ENCODE measurements at places on chromosomes 5 and 9. TPM values are rescaled to one million over a fixed set of nuclear protein-coding genes. Genes with fewer than 3 reads are reported as not detected.

GRCh38 chr5:73727470-73727869 lies 101.5 kb downstream of the ARHGEF28 start:
- H3K27ac ChIP-seq: no peak overlapping the region
- no peaks in the 10 kb centered on the region for H3K27me3 ChIP-seq
- H3K4me1 ChIP-seq: no peaks in the 10 kb centered on the region
- no peak for DNase-seq
- H3K36me3 ChIP-seq: no peaks in the 10 kb centered on the region
- H3K4me3 ChIP-seq: no peak overlapping the region

GRCh38 chr9:121220996-121221663 lies 19.5 kb upstream of the RAB14 start:
- no peak overlapping the region for H3K27ac ChIP-seq
- no peaks in the 10 kb centered on the region for H3K36me3 ChIP-seq
- H3K27me3 ChIP-seq: no peaks in the 10 kb centered on the region
- peaks cover 11% of the 10 kb centered on the region for H3K4me1 ChIP-seq
- DNase-seq: peak; percentile 22

DNA sequence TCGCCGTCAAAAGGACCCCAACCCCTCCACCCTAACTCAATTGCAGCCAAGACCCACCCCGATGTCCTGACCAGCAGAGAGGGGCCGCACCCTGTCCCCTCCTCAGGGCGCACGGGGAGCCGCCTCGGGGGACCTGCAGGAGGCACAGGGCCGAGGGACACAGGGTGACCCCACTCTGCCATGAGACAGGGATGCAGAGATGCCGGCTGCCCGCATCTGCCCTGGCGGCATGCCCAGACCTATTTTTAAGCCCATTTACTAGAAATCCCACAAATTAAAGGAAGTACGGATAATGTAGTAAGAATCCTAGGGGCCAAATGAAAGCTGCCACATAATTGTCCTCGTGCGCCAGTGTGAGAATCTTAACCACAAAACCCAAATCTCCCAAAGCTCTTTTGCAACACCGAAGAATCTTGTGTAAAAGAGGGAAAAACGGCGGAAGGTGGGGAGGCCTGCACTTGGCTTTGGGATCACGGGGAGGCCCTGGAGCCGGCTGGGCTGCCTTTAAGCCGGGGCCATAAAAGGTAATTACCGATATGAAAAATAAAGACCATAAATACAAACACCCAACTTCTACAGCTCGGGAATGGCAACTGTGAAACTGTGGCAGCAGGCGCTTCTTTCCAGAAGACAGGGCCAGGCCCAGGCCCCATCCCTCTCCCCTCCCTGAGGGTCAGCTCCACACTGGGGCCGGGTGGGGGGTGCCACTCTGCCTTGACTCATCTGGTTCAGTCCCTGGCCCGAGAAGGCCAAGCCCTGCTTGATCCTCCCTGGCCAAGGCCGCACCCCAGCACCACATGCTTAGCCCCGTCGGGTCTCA lies 35.0 kb downstream of the NACC2 start:
- peaks cover 15% of the 10 kb centered on the region for H3K4me1 ChIP-seq
- H3K36me3 ChIP-seq: no peaks in the 10 kb centered on the region
- peaks cover 2% of the 10 kb centered on the region for H3K27me3 ChIP-seq
- no peak overlapping the region for H3K27ac ChIP-seq

DNA sequence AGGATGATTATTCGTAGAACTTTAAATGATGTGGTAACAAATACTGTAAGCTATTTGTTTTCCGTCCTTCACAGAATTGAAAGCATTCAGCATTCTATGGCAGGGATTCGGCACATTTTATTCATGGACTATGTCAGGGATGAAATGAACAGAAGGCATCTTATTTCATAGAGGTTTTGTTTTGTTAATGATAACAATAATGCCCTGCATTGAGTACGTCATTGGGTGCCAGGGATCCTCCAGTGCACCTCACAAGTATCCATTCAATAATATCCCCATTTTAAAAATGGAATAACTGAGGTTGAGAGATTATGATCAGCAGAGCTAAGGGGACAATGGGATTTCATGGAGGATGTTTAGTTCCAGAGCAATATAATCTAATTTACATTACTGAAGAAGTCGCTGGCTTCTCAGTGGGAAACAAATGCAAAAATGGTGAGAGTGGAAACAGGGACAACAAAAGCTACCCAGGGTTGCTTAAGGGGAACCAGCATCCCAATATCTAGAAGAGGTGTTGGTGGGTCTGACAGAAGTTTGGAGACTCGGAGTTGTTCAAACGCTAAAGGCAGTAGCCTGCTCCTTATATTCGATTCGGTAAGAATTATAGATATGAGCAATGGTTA lies 985.7 kb upstream of the WWC1 start:
- no peak for DNase-seq
- no peak overlapping the region for H3K27ac ChIP-seq
- peaks cover 5% of the 10 kb centered on the region for H3K27me3 ChIP-seq
- no peaks in the 10 kb centered on the region for H3K36me3 ChIP-seq

The STPG3 gene
- not detected for total RNA-seq

- no peak for DNase-seq
- peaks cover 12% of the 10 kb centered on the region for H3K4me1 ChIP-seq
- H3K27ac ChIP-seq: peak overlapping the region; percentile 34
- H3K36me3 ChIP-seq: peaks cover 4% of the 10 kb centered on the region
These were observed 16.5 kb downstream of the EPB41L4B start for GRCh38 chr9:109304347-109304746.

The PCDHGB6 gene
- total RNA-seq: 59.8 TPM

GRCh38 chr5:73989956-73990355 lies 364.0 kb downstream of the ARHGEF28 start:
- H3K27me3 ChIP-seq: no peaks in the 10 kb centered on the region
- no peak for DNase-seq
- no peak overlapping the region for H3K4me3 ChIP-seq
- H3K36me3 ChIP-seq: no peaks in the 10 kb centered on the region

DNA sequence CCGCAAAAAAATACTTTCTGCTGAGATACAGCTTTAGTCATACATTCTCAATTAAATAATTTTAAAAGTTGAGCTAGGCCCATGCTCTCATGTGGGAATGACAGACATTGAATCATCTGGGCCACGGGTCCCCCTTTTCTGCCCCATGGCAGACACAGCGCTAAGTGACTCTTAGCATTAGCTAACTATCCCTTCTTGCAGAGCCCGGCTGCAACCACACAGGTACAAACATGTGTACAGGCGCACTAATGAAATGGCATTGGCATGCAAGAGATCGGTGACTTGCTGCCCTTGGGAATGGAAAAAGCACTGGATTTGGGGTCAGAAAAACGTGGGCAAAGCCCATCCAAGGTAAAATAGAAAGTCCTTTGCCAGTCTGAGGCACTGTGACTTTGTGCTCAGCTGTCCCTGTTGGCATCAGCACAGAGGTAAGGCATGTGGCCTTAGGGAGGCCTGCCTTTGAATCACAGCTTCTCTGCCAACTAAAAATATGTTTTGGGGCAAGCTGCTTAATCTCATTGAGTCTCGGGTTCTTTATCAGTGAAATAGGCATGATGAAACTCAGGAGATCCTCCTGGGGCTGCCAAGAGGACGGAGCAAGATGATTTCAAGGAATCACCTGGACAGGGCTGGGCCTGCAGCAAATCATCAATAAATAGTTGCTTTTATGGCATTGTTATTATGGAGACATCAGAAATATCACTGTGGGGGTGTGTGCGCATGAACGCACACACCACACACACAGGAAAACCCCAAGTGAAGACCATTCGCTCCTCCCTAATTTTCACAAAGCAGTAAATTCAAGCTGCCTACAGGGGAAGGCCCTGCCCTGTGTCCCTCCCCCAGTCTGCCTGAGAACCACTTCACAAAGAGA lies 54.2 kb downstream of the WHRN start:
- H3K27me3 ChIP-seq: peaks cover 1% of the 10 kb centered on the region
- no peak overlapping the region for H3K27ac ChIP-seq
- no peaks in the 10 kb centered on the region for H3K36me3 ChIP-seq
- no peak for DNase-seq

The FABP6 gene
- 7.7 TPM for total RNA-seq

GRCh38 chr5:77864997-77865396 lies 88.9 kb upstream of the TBCA start:
- H3K4me1 ChIP-seq: no peaks in the 10 kb centered on the region
- no peak for DNase-seq
- no peaks in the 10 kb centered on the region for H3K36me3 ChIP-seq
- H3K27ac ChIP-seq: no peak overlapping the region
- H3K4me3 ChIP-seq: no peak overlapping the region

The INSL4 gene
- not detected for total RNA-seq

DNA sequence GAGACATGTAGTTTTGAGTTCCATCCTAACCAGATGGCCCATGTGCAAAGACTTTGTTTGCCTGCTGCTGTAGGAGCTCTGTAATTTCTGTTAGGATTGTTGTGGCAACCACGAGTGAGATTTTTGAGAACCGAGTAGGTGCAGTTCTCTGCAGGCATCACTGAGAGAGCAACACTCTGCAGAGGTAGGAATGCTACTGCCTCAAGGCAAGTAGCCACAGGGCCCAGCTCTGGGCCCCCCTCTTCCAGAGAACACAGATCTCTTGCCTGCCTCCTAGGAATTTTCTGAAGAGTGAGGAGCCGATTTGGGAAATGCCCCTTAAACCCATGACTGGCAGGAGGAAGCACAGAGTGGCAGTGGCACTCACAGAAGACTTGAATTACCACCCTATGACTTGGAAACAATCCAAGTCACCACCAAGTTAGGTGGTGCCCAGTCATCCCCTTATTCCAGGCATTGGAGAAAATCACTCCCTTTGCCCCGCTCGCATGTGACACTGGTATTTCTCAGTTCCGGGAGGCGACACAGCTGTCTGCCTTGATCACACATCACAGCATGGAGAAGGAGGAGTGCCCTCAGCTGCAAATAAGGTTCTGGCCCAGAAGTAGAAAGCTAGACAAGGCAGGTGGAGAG lies 52.5 kb upstream of the SLC2A8 start:
- DNase-seq: no peak
- H3K27me3 ChIP-seq: peaks cover 3% of the 10 kb centered on the region
- peaks cover 9% of the 10 kb centered on the region for H3K36me3 ChIP-seq
- H3K4me3 ChIP-seq: no peak overlapping the region
- H3K4me1 ChIP-seq: no peaks in the 10 kb centered on the region

DNA sequence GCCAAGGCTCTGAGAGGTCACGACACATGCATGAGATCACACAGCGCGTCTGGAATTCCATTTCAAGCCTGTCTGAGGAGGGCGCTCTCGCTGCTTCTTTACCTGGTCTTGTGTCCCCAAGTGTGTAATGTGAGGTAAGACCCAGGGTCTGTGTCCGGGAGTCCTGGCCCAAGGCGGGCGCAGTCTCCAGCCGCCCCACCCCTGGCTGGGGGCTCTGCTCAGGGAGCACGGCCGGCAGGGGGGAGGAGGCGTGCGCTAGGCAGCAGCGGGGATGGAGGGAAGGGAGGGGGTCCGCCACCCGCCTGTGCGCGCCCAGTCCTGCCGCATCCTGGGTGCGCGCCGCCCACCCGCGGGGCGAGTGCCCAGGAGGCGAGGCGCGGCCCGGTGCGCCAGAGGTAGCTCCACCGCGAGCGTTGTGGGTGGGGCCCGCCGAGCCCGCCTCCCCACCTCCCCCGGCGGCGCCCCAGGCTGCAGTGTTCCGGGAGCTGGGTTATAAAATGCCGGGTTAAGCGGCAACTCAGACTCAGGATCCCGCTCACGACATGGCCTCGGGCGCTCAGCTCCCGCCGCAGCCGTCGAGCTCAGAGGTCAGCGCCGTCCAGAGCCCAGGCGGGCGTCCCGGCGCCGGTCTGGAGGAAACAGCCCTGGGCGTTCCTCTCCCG lies at the start of gene CCNI2:
Gene CCNI2, plus strand, starts transcription at position 473 of the 662 bp plus-strand sequence. Its CDS starts 70 bp downstream, at position 543.
- peaks cover 4% of the 10 kb centered on the region for H3K36me3 ChIP-seq
- peaks cover 10% of the 10 kb centered on the region for H3K27me3 ChIP-seq
- DNase-seq: peak; percentile 53
- H3K4me1 ChIP-seq: peaks cover 3% of the 10 kb centered on the region
- no peak within 1 kb of the TSS for H3K27ac ChIP-seq

- H3K27ac ChIP-seq: no peak overlapping the region
- no peak overlapping the region for H3K4me3 ChIP-seq
- H3K4me1 ChIP-seq: no peaks in the 10 kb centered on the region
- no peaks in the 10 kb centered on the region for H3K36me3 ChIP-seq
These were observed 605.9 kb upstream of the KLF4 start for GRCh38 chr9:108095496-108095895.

DNA sequence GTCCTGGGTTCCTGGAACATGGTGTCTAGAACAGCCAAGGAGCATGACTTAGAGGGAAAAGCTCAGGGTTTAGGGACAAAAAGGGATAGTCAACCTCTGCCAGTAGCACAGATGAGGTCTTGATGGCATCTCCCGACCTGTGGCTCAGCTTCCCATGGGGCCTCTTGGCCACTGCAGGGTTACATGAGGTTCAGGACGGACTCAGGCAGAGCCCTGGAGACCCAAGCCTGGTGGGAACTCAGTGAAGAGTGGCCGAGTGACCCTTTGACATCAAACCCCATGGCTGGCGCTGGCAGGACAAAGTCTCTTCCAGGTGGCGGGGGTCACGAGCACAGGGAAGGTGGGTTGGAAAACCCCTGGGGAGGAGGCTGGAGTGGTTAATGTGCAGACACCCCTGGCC lies 57.8 kb downstream of the MTRR start:
- peaks cover 8% of the 10 kb centered on the region for H3K4me1 ChIP-seq
- H3K36me3 ChIP-seq: no peaks in the 10 kb centered on the region
- H3K27me3 ChIP-seq: no peaks in the 10 kb centered on the region
- H3K27ac ChIP-seq: no peak overlapping the region
- no peak overlapping the region for H3K4me3 ChIP-seq

DNA sequence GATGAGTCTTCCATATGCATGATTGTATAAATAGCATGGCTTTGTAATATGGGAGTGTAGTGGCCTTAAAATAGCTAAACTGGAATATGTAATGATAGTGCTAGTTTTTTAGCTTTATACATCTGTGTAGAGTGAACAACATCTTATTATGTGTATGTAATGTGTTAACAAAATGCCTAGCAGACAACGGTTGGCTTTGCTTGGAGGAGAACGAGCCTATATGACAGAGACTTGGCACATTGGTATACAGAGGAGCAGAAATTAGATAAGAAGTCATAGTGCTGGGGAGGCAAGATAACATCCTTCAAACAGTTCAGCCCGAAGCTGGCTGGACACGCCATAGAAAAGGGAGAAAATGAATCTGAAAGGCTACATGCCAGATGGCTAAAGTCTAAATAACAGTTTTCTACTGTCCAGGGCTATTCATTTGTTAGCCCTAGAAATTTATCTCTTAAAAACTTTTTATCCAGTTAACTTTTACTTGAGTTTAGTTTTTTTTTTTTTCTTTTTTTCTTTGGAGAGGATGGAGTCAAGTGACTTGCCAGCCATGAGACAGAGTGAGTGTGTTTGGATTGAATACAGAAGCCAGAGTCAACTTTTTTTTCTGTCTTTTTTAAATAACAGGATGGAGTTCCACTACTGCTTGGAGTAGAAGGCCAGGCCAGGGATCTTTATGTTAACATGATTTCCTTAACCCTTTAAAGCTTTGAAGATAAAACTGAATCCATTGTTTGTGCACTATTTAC lies 214.4 kb upstream of the ACTBL2 start:
- no peaks in the 10 kb centered on the region for H3K36me3 ChIP-seq
- H3K27me3 ChIP-seq: peaks cover 2% of the 10 kb centered on the region

GRCh38 chr5:104763216-104763615 lies 1200.6 kb upstream of the NUDT12 start:
- DNase-seq: no peak
- H3K27ac ChIP-seq: no peak overlapping the region
- no peaks in the 10 kb centered on the region for H3K36me3 ChIP-seq
- H3K4me3 ChIP-seq: no peak overlapping the region

All from glutamatergic neuron (in vitro differentiated cells).